NCI-H2171 treated with DMSO at 0.1 percent for 48 hours (cell line): ENCODE measurements at places on chromosomes 6 and 20.
A peak's percentile ranks its signal among the peaks of the same experiment; 100 is the strongest.

GRCh38 chr6:159094444-159095252 is 49.9 kb upstream of the TAGAP start:
- peak; percentile 92 for DNase-seq

DNA sequence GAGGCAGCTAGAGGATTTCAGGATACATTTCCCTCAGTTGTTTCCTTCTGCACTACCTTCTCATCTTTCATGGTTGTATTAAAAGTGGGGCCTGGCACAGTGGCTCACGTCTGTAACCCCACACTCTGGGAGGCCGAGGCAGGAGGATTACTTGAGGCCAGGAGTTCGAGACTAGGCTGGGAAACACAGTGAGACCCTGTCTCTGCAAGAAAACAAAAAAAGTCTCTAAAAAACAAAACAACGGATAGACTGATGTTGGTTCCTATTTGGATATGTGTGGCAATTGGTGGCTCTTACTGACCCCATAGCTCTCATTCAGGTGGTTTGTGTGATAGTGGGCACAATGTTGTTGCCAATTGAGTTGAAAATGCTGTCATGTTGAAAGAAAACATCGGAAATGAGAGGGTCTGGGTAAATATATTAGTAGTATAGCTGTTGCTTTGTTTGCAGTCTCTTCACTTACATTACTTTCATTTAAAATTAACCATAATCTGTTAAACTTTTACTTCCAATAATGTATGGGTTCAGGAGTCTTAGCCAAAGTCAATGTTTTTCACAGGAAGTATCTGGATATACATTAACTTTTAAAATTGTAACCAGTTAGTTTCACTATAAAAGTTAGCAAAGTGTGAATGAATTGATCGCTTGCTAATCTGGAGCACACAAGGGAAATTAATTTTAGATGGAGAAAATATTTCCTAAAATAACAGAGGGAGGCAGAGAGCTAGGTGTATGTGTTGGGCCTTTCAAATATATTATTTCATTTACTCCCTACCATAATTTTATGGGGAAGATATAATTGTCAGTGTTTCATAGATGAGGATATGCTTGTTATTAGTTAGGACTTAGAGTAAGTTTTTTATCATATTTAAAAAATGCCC is 31.1 kb downstream of the UTRN start:
- no peak for DNase-seq

DNA sequence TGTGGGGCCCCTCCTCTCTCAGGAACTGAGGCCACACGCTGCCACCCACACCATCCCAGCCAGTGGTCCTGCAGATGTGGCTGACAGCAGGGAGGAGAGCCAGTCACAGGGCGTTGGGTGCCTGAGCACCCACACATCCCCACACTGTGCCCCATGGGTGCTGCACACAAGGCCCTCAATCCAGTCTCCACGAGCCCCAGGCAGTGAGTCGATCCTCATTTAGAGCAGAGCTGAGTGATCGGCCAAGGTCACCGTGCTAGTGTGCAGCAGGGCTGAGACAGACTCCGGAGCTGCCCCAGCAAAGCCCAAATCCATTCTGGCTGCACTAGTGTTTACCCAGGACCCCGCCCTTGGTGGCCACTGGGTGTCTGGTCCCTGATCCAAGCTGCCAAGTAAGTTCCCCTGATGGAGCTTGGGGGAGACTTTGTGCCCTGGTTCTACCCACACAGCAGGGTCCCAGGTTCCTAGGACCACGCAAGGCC is 9.0 kb downstream of the C20orf203 start:
- DNase-seq, result no peak

DNA sequence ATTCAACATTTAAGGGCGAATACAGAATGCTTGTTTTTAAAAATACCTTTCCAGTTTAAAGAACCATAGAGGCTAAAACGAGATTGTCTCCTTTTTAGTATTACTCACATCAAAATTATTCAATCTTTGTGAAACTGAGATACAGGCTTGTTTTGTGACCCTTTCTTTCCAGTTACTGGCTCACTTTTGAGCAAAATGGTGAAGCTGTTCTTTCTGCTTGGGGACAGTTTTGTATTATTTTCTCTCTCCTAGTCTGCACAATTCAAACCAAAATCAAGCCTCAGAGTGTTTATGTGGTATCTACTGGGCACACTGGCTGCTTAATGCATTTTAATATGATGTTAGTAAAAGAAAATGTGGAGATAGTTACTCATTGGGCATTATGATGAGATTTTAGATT is 36.5 kb downstream of the HIVEP1 start:
- DNase-seq, result no peak

GRCh38 chr20:1418350-1418749 is 25.5 kb upstream of the FKBP1A start:
- no peak for DNase-seq

DNA sequence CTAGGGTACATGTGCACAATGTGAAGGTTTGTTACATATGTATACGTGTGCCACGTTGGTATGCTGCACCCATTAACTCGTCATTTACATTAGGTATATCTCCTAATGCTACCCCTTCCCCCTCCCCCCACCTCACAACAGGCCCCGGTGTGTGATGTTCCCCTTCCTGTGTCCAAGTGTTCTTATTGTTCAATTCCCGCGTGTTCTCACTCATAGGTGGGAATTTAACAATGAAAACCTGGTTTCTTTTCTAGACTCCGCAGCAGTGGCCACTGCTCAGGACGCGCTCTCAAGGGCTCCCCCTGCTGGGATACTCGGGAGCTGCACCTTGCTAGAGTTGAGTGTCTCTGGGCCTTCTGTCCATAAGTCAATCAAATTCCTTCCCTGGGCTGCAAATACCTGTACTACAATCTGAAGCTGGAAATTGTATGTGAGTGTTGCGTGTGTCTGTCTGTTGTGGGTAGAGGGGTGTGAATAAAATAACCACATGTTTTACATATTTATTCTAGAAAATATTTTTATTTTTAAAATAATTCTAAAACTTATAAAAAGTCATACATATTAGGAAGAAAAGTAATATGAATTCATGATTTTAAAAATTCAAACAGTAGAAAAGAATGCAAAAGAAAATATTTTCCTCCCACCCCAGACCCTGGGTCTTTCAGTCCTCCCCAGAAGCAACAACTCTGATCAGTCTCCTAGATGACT is 8.2 kb upstream of the CEP250 start:
- peak; percentile 77 for DNase-seq

DNA sequence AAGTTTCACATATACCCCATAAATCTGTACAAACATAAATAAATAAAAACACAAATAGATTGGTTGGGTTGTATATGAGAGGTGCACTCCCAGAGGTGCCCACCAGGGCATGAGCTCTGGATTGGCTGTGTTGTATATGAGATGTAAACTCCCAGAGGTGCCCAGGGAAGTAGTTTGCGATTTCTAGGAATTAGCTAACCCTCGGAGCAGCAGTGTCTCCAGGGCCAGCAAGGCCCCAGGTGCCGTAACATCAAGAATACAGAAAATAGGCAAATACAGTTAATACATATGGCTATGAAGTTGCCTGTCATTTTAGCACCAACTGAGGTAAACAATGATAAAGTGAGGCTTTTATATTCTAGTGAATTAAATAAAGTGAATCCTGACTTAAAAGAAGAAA is 5.4 kb upstream of the GINM1 start:
- DNase-seq, result peak; percentile 32

GRCh38 chr20:34970193-34970840 is 14.6 kb downstream of the MYH7B start:
- DNase-seq, result no peak

DNA sequence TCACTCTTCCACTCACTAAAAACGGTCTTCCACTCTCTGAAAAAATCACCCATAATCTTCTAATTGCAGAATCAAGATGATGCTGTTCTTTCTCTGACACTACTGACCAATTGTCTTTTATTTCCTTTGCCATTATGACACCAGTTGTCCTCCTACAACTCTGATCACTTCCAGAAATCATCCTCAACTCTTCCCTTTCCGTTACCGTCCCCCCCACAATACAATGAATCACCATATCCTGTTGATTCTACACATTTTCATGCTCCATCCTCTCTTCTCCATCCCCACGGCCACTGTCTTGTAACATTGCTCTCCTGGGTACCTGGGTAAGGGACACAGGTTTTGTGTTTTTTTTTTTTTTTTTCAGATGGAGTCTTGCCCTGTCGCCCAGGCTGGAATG is 2.5 kb upstream of the PPP2R5D start:
- DNase-seq, result no peak

- DNase-seq, result peak; percentile 23
Measured at GRCh38 chr20:36836591-36837269, 39.2 kb upstream of the TLDC2 start.

GRCh38 chr20:31817461-31817860 is 1.7 kb upstream of the MYLK2 start:
- no peak for DNase-seq

DNA sequence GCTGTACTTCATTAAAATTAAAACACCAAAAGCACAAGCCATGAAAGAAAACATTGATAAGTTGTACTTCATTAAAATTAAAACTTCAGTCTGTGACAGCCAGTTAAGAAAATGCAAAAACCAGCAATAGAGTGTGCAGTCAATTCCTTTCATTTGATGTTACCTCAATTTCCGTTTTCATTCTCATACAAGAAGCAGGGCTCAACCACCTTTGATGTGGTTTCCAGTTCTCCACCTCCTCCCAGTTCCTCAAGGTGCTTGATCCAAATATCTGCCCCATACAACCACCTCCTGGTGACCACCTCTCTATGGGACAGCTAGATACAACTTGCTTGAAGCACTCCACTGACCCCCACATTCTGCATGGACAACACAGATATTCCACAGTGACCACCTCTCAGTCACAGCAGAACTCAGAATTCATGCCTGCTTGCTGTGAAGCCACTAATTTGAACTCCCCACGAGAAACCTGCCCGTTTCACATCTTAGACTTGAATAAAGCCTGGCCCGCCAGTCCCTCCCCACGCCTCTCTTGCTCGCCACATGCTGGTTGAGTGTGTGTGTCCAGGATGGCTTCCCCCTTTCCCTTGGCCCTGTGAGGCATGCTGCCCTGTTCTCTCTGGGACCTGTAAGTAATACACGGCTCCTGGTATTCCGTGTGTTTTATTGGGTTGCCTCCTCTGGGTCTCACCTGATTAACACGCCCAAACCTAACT is 66.1 kb downstream of the FAM50B start:
- DNase-seq, result no peak

- no peak for DNase-seq
Measured at GRCh38 chr6:4905826-4906225, 98.0 kb downstream of the RPP40 start.

DNA sequence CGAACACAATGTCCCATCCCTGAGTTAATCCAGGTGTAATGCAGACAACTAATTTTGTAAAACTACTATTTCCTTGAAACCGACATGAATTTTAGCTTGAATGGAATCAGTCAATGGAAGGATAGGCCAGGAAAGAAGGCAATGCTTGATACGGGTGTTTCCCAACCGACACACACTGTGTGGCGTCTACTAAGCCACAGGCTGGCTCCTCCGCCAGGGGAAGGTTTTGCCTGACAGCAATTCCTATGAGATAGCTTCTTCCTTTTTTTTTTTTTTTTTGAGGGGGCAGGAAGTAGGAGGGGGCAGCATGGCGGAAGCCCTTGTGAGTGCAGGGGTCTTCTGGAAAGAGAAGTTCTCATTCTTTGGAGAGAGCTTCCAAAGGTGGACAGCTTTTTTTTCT is 12.0 kb upstream of the LAMA4 start:
- DNase-seq, result no peak

- no peak for DNase-seq
Measured at GRCh38 chr6:159540152-159540551, 152.9 kb downstream of the SOD2 start.

DNA sequence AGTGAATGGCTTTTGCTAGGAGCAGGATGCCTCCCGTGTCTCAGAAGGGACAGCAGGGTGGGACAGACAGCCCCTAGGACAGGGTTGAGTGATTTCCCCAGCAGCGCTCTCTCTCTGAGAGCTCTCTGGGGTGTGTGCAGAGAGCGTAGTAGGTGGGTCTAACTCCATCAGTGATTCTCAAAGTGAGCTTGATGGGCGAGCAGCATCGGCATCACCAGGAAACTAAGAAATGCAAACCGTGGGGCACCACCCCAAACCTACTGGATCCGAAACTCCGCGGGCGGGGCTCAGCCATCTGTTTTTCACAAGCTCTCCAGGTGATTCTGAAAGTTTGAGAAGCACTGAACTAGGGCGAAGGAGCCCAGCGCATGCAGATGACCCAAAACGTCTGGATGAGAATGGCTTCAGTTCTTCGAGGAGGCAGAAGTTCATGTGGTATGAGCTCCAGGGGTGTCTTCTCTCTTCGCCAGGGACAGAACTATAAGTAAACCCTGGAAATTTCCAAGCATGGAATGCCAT is 119.6 kb upstream of the RNF24 start:
- DNase-seq, result peak; percentile 44

GRCh38 chr6:102402635-102403329 is 1009.3 kb downstream of the GRIK2 start:
- DNase-seq, result peak; percentile 68

DNA sequence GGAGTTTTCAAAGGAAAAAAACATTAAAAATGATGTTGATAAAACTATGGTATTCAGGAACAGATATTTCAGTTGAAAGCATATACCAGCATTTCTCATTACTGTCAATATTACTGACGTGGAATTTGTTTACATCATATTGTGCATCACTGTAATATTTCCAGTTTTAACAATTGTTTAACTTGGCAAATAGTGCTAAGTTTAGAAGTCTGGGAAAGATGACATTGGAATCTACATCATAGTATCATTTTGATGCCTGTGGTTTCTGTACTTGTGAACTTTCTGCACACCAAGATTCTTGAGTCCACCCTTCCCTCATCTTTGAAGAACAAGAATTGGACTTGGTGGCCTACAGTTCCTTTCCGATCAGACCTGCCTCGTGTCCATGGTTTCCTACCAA is 98.1 kb downstream of the RALGAPA2 start:
- DNase-seq, result no peak

DNA sequence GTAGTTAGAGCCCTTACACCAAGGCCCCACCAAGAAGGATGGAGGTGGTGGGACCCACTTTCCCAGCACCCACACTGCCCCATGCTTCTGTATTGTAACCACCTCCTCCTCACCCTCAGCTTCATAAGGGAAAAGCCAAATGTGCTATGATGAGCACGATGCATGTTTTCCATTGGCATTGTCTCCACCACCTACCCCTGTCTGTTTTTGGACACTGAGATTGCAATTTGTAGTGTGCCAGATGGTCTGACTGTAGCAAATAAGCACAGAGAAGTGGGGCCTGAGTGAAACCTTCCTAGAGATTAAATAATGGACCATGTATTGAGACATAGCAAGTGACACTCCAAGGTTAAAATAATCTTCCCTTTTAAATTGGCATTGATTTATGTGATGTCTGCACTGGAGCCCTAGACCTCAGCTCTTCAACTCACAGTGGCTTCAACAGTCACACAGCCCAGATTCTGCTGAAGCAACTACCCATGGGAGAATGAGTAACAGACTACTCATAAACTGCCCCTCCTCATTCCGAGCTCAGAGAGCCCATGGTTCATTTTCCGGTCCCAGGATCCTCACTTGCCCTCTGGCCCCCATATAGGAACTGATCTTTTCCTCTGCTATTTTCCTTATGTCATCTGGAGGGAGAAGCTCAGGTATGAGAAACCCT is 177.9 kb downstream of the COL9A1 start:
- no peak for DNase-seq

- no peak for DNase-seq
Measured at GRCh38 chr20:46156065-46156464, 38.0 kb downstream of the CD40 start.

- DNase-seq, result no peak
Measured at GRCh38 chr6:100553243-100553642, 88.5 kb upstream of the SIM1 start.

- DNase-seq, result no peak
Measured at GRCh38 chr20:34500823-34501222, 15.4 kb upstream of the DYNLRB1 start.

- no peak for DNase-seq
Measured at GRCh38 chr6:134105940-134106339, 53.5 kb upstream of the SLC2A12 start.

- no peak for DNase-seq
Measured at GRCh38 chr20:33054791-33055190, 1.1 kb downstream of the BPIFB3 start.
